LoVo (cell line): ENCODE measurements at places on chromosomes 16 and 17.
A peak's percentile ranks its signal among the peaks of the same experiment; 100 is the strongest.

DNA sequence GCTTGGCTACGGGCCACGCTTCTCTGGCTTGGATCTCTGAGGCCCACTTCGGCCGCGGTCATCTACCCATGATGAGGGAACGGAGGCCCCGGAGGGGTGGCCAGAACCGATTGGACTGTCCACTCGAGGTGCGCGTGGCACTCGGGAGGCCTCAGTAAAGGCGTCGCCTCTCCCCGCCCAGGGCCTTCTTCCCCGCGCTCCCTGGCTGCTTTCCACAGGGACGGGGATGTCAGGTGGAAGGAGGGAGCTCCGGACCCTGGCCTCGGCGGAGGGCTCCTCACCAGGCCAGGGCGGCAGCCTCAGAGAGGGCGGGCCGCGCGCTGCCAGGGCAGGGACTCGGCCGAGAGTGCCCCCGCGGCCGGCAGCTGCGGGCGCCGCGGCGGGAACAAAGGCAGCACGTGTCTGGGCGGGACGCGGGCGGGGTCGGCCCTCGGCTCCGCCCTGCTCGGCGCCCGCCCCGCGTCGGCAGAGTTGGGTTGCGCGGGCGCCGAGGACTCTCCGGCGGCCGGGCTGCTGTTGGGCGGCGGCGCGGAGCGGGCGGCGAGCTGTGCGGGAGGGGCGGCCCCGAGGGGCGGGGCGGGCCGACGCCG, 587 bp upstream of the CDK5R1 start:
- DNase-seq = peak; percentile 84

GRCh38 chr17:74777901-74778515, 1.9 kb upstream of the NAT9 start:
- DNase-seq = no peak

DNA sequence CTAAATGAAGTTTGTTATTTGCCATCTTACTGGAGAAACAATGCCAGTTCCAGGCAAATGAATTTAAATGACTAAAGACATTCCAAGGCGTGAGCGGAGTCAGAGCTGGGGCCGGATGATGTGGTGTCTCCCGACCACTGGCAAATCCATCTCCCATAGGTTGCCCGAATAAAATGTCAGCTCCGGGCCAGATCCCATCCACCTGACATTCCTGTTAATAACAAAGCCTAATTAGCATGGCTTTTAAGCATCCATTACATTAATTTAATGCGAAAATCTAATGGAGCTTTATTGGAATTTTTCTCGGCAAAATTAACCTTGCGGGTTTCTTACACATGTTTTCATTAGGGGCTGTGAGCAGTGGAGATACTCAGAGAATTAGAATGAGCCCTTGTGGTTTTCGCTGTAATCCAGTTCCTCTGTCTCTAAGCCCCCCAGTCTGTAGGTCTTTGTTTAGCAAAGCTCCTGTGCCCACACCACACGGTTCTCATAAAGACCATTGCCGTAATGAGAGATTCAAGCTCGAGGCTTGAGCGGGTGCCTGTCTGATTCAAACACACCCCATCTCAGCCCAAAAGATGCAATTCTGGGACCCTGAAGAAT, 123.3 kb downstream of the CCT6B start:
- no peak for DNase-seq

DNA sequence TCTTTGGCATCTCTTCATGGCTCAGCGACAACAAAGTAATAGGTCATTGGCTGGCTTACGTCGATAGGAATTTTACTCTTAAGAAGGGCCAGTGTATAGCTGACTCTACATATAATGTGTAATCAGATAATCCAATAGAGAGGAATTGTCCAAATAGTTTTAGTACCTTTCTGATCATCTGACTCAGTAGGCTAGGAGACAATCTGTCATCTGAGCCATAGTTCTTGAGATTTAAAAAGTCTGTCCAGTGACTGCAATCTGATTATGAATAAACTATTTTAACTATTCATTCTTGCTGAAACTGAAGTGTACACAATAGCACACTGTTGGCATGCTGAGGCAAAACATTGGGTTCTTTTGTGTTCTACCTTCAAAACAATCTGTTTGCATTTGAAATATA, 21.4 kb upstream of the NOL11 start:
- DNase-seq = no peak

DNA sequence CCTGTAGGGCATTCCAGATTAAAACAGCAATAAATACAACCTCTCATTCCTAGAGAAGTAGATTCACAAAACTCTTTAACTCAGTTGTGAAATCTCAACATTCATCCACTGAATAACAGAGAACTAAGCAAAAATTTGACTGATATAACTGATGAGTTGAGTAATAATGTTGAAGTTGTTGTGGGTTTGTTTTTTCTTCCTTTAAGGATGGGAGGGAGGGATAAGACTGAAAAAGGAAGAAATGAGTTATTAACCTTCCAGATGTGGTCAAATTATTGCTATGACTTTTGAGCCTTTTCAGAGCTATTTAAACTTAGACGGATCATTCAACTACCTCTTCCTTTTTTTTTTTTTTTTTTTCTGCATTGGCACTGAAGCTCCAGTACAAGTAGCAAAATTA, 38.6 kb downstream of the SKAP1 start:
- no peak for DNase-seq

- no peak for DNase-seq
These were observed 87.7 kb downstream of the KCNJ12 start for GRCh38 chr17:21463779-21464407.

DNA sequence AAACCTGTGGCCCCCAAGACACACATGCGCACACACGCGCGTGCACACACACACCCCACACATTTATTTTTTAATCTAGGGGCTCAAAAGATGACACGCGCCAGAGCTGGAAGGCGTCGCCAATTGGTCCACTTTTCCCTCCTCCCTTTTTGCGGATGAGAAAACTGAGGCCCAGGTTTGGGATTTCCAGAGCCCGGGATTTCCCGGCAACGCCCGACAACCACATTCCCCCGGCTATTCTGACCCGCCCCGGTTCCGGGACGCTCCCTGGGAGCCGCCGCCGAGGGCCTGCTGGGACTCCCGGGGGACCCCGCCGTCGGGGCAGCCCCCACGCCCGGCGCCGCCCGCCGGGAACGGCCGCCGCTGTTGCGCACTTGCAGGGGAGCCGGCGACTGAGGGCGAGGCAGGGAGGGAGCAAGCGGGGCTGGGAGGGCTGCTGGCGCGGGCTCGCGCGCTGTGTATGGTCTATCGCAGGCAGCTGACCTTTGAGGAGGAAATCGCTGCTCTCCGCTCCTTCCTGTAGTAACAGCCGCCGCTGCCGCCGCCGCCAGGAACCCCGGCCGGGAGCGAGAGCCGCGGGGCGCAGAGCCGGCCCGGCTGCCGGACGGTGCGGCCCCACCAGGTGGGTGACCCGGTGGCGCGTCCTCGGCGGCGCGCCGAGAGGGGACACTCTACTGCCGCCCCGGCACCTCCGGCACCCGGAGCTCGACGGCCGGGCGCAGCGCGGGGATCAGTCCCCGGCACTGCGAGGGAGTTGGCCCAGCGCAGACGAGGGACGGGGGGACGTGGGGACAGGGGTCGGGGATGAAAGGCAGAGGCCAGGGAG, at the start of gene STAT5A:
STAT5A (plus strand) TSS at position 522 of the 826 bp plus-strand sequence. CDS start 914 bp downstream, outside the sequence.
- peak; percentile 63 for DNase-seq

DNA sequence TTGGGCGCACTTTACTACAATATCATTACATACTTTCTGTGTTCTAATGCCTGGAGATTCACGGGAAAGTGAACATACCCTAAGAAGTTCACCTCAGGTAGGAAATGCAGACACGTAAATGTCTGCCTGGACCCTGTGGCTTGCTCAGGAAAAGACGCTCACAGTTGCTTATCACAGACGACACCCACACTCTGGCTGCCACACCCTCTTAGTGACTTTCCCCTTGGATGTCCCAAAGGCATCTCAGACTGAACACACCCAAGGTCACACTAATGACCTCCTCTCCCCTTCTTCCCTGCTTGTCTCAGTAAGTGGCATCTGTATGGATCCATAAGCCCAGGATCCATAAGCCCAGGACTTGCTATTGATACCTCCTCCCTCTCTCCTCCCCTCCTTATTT, 32.6 kb downstream of the CDRT15 start:
- no peak for DNase-seq

DNA sequence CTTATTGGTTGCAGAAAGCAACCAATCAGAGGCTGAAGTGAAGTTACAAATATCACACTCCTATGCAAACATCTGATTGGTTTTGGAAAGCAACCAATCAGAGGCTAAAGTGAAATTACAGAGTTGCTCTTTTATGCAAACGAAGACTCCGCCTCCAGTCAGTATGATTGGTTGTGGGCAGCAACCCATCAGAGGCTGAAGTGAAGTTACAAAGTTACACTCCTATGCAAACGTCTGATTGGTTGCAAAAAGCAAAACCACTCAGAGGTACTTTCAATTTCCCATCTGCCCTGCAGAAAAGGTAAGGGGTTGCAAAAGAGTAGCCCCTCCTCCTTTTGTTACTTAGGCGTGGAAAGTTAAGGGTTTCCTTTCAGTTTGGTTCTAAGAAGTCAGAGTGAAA, 697.3 kb downstream of the MAF start:
- no peak for DNase-seq

DNA sequence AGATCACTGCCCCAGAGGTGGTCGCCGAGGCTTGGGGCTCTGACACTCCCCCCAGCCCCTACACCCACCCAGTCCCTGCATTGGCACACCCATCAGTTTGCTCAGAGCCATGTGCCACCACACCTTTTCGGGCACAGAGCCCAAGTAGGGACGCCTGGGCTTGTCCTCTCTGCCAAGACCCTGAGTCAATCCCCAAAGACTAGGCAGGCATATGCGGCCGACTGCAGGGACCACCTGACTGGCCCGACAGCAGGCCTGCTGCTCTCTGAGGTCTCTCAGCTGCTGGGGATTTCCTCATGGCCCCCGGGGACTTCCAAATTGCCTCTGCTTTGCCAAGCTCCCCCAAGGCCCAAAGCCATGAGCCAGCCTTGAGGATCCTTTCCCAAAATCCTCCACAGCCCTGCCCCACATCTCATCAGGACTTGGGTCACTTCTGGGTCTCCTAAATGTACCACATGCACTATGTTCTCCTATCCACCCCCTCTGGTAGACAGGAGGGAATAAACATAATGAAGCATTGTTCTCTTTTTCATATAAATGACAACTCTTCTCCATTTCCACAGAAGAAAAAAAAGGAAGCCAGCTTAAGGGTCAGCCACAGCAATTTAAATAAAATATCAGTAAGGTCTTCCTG, 30.6 kb downstream of the MYO18A start:
- DNase-seq = peak; percentile 50

GRCh38 chr16:74224828-74225612, 71.6 kb upstream of the PSMD7 start:
- no peak for DNase-seq

DNA sequence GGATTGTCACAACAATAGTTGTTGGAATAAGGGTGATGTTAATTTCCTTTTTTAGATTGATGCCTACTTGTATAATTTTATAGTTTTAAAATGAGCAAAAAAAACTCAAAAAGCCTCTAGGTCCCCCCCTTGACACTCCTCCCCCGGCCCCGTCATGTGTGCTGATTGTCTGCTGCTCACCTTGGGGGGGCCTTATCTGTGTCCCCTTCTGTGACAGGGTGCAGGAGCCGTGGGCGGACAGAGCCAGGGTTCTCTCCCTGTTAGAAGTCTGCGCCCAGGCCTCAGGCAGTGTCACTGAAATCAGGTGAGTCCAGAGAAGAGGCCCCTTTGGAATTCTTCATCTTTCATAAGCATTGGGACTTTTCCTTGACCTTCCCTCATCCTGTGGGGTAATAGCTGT, 27.4 kb upstream of the CPNE2 start:
- no peak for DNase-seq

DNA sequence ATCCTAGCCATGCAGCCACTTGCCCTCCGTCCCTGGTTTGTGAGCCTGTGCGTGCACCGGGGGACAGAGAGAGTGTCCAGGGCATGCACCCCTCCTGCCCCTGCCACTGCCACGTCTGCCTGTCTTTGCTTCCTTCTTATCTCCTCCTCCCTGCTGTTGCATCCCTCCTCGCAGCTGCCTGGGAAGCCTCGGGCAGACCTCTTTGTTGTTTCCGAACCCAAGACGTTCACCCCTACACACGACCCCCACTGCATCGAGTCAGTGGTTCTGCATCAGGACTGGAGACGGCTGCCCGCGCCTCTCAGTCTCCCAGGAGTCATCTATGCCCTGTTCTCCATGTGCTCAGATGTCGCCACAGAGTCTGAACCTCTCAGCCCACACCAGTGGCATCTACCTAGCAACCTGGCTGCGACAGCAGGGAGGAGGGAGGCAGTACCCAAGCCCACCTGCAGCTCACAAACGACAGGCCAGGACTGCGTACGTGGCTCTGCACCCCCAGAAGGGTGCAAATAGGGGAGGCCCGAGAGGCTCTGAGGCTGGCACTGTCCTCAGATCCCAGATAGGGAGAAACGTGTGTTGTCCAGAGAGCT, 5.2 kb downstream of the TIMP2 start:
- no peak for DNase-seq

- no peak for DNase-seq
These were observed 107.9 kb upstream of the ZNF469 start for GRCh38 chr16:88274847-88275246.

DNA sequence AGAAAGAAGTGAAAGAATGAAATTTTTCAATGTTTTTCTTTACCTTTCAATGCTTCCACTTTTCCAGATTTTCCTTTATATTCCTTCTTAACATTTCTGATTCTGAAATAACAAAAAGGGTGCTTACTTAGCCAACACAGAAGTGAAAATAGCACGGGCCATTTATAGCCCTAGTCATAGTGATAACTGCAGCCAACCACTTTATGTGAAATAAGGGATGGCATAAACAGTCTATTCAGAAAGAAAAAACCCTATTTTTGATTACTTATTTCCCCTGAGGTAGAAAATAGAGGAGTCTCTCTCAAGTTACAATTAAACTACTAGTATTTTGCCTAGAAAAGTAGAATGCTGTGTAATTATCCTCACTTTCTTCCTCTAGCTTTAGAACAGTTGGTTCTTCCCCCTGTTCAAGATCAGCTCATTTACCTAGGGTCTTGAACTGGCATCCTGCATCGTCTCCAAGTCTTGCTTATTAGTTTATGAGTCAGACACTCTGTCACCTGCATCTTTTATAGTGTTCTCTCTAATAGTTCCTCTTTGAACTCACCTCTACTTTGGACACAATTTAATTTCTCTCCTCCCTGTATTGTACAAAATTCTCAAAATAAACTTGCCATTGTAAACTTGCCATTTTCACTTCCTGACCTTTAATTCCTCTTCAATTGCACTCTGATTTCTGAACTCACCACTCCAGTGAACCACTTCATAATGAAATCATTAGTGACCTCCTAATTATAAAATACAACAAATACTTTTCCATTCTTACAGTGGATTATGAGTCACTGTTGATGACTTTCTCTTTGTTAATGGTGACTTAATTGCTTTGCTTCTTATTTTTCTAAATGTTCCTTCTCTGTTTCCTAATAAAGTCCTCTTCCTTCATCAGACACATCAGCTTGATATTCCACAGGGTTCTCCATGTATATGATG, 23.6 kb downstream of the ABCA6 start:
- DNase-seq = no peak

GRCh38 chr17:74116087-74116717, 87.3 kb upstream of the RPL38 start:
- DNase-seq = no peak
